ENCODE measurements at places on chromosomes 11 and 22.

DNA sequence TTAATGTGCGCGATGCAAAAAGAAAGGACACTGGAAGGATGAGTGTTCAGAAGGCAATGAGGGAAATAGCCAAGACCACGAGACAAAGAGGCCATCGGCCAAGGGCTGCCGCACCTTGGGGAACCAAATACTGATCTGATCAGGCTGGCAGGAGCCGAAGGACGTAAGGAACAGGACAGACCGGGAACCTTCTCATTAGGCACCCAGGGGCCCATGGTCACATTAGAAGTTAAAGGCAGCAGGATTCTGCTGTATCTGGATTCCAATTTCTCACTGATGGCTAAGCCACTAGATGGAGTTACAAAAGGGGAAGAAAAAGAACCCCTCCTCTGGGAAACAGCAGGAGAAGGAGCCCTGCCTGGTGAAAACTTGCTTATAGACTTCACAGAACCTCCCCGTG is 28.8 kb upstream of the CPT1A start:
- H3K27ac ChIP-seq, result no peak overlapping the region
- H3K4me1 ChIP-seq, result peaks cover 8% of the 10 kb centered on the region
- no peaks in the 10 kb centered on the region for H3K36me3 ChIP-seq
- peak overlapping the region; percentile 24 for H3K4me3 ChIP-seq

DNA sequence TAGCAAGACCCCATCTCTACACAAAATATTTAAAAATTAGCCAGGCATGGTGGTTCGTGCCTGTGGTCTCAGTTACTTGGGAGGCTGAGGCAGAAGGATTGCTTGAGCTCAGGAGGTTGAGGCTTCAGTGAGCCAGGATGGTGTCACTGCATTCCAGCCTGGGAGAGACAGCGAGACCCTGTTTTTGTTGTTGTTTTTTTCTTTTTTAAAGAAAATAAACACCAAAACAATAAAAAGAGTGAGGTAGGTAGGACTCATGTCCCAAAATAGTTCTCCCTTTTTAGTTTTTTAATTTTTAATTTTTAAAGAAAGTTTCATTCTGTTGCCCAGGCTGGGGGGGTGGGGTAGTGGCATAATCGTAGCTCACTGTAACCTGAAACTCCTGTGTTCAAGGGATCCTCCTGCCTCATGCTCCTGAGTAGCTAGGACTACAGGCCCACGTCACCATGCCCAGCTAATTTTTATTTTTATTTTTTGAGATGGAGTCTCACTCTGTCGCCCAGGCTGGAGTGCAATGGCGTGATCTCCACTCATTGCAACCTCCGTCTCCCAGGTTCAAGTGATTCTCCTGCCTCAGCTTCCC is 25.5 kb upstream of the MALAT1 start:
- DNase-seq, result no peak
- no peak overlapping the region for H3K27ac ChIP-seq
- no peaks in the 10 kb centered on the region for H3K36me3 ChIP-seq
- no peaks in the 10 kb centered on the region for H3K27me3 ChIP-seq
- peaks cover 43% of the 10 kb centered on the region for H3K4me1 ChIP-seq

- H3K27me3 ChIP-seq, result no peaks in the 10 kb centered on the region
- no peak for DNase-seq
- no peak overlapping the region for H3K4me3 ChIP-seq
- no peaks in the 10 kb centered on the region for H3K36me3 ChIP-seq
These were observed 1879.0 kb upstream of the RAG2 start for GRCh38 chr11:38476808-38477575.

DNA sequence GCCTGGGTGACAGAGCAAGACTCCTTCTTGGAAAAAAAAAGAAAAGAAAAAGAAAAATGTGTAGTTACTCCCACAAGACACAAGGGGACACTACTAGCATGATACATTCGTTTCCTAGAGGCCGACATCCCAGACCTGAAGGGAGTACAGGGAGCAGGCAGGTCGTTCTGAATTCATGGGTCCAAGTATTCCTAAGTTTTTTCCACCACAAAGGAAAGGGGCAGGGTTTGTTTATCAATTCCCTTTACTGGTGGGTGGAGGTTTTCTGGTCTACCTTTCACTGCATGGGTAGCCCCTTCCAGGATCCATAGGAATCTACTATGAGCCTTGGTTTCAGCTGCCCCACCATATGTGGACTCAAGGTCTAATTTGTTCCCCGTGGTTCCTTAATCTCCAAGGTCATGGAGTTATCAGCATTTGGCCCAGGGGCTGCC is 11.8 kb downstream of the TIGD3 start:
- H3K4me3 ChIP-seq, result no peak overlapping the region
- no peak overlapping the region for H3K27ac ChIP-seq
- peaks cover 8% of the 10 kb centered on the region for H3K4me1 ChIP-seq
- no peak for DNase-seq

DNA sequence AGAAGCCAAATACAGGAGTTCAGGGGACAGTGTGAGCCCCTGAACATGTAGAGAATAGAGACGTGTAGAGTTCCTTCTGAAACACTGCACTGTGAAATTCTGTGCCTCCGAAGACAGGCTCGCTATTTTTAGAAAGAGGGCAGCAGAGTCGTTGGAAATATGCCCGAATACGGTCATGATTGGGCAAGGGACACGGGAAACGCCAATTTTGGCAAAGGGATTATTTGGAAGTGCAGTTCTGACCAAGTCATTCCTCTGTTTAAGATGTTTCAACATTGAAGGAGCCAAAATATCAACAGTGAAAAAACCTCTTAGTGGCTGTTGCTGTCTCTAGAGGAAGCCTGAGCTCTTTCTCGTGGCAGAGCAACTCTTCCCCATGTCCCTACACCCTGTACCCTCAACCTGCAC is 9.5 kb upstream of the CBX6 start:
- DNase-seq, result no peak
- no peak overlapping the region for H3K27ac ChIP-seq
- no peaks in the 10 kb centered on the region for H3K36me3 ChIP-seq
- H3K27me3 ChIP-seq, result no peaks in the 10 kb centered on the region
- peaks cover 26% of the 10 kb centered on the region for H3K4me1 ChIP-seq

GRCh38 chr11:10640308-10640707 is 53.2 kb downstream of the IRAG1 start:
- no peaks in the 10 kb centered on the region for H3K27me3 ChIP-seq
- H3K4me1 ChIP-seq, result no peaks in the 10 kb centered on the region
- H3K27ac ChIP-seq, result no peak overlapping the region
- no peak overlapping the region for H3K4me3 ChIP-seq

- H3K27ac ChIP-seq, result no peak overlapping the region
- no peaks in the 10 kb centered on the region for H3K4me1 ChIP-seq
- no peaks in the 10 kb centered on the region for H3K27me3 ChIP-seq
- no peak for DNase-seq
These were observed 109.2 kb downstream of the TTC17 start for GRCh38 chr11:43467958-43468357.

DNA sequence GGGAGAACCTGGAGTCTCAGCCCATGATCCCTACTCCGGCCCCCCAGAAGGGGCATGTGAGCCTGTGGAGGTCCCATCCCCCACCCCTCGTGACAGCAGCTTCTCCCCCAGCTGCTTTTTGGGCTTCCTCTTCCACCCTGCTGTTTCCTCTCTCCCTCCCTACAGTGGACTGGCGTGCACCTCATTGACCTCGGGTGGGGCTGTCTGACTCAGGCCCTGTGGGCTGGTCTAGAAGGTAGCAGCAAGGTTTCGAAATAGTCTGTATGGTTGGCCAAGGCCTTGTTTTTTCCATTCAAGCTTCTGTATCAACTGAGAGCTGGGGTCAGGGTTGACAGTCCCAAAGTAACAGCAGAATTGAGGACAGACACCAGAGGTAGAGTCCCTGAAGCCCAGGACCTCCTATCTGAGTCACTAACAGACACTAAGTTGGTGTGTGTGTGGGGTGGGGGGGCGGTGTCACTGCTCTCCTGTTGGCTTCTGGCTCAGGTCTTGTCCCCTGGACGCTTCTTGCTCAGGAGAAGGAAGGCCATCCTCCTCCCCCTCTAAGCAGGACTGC is 7.7 kb downstream of the SLC37A2 start:
- H3K27ac ChIP-seq, result no peak overlapping the region
- no peaks in the 10 kb centered on the region for H3K36me3 ChIP-seq
- H3K27me3 ChIP-seq, result peaks cover 7% of the 10 kb centered on the region
- no peak overlapping the region for H3K4me3 ChIP-seq
- DNase-seq, result no peak

GRCh38 chr11:128731041-128731663 is 37.3 kb downstream of the FLI1 start:
- H3K27me3 ChIP-seq, result no peaks in the 10 kb centered on the region
- DNase-seq, result peak; percentile 74
- H3K4me1 ChIP-seq, result peaks cover 99% of the 10 kb centered on the region
- peaks cover 5% of the 10 kb centered on the region for H3K36me3 ChIP-seq
- H3K4me3 ChIP-seq, result peak overlapping the region; percentile 8

GRCh38 chr22:38088629-38089473 is 4.9 kb upstream of the SLC16A8 start:
- DNase-seq, result no peak
- H3K4me1 ChIP-seq, result no peaks in the 10 kb centered on the region

DNA sequence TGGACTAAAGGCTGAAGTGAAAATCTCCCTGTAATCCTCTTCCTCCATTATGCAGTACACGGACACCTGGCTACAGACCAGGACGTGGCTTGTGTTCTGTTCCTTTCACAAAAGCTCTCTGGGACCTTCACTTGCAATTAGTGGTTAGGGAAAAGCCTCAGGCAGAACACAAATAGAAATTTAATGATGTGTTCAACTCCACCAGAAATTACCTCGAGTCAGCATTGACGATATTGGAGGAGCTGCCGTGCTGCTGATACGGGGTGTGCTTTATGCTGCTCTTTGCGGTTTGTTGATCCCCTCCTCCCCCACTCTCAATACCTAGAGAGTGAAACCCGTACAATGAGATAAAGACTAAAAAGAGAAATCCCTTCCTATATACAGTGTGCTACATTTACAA is 48.9 kb downstream of the POLD3 start:
- no peak overlapping the region for H3K4me3 ChIP-seq
- H3K36me3 ChIP-seq, result peaks cover 41% of the 10 kb centered on the region
- H3K27me3 ChIP-seq, result no peaks in the 10 kb centered on the region
- no peak for DNase-seq
- no peaks in the 10 kb centered on the region for H3K4me1 ChIP-seq
